ENCODE measurements at places on chromosomes 7 and 10.

- no peak for DNase-seq
These were observed 398.1 kb upstream of the C7orf33 start for GRCh38 chr7:148192491-148192890.

DNA sequence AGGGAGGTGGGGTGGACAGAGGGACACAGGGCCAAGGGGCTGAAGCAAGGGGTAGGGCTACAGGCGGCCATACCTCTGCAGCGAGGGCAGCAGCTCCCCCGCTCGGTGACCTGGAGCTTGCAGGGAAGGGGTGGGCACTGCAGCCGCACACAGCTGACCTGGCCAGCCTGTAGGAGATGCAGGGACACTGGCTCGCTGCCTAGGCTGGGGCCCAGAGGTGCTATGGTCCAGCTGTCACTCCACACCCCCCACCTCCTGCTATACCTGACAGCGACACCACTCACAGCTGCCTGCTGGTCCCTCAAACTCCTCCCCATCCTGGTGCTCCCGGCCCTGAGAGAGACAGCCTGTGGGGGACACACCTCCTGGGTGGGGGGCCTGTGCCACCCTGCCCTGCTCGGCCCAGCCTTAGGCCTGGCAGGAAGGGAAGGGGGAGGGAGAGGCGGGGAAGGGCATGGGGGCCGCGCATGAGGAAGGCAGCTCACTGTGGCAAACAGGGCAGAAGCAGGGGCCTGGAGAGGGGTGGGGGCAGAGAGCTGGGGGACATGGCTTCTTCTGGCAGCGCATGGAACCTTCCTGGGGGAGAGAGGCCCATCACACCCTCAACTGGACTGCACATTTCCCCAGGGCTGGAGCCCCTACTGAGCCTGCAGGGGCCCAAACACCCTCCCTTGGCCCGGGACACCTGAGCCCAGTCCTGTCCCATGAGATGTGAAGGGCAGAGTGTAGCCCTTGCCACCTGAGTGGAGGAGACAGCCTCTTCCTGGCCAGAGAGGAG is 23.9 kb downstream of the ATP6V1F start:
- no peak for DNase-seq

GRCh38 chr7:144518360-144518759 is 114.9 kb upstream of the NOBOX start:
- DNase-seq, result no peak

DNA sequence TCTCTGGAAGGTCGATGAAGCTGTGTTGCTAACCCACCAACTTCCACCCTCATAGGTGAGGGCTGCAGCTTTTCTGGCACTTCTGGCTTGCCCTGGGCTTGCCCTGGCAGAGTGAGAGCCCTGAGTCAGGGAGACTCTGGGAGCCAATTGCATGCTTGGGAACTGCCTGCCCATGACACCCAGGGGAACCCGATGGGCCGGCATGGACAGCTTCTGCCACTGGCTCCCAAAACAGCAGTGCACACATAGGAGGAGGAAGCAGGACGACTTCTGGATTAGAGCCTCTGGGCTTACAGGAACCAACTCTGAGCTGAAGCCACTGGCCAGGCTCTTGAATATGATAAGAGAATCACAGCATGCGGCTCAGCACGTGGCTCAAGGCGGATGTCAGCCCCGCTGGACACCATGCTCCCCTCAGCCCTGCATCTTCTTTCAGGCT is 135.2 kb upstream of the UNC5B start:
- DNase-seq, result no peak

DNA sequence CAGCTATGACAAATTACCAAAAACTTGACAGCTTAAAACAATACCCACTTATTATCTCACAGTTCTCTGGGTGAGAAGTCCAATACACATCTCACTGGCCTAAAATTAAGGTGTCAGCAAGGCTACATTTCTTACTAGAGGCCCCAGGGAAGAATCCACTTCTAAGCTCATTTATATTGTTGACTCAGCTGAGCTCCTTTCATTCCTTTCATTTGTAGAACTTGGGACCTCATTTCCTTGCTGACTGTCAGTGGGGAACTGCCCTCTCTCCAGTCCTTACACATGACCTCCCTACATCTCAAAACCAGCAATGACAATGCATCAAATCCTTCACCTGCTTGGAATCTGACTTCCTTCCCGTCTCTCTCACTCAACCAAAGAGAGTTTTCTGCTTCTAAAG is 240.3 kb downstream of the IPMK start:
- peak; percentile 20 for DNase-seq

DNA sequence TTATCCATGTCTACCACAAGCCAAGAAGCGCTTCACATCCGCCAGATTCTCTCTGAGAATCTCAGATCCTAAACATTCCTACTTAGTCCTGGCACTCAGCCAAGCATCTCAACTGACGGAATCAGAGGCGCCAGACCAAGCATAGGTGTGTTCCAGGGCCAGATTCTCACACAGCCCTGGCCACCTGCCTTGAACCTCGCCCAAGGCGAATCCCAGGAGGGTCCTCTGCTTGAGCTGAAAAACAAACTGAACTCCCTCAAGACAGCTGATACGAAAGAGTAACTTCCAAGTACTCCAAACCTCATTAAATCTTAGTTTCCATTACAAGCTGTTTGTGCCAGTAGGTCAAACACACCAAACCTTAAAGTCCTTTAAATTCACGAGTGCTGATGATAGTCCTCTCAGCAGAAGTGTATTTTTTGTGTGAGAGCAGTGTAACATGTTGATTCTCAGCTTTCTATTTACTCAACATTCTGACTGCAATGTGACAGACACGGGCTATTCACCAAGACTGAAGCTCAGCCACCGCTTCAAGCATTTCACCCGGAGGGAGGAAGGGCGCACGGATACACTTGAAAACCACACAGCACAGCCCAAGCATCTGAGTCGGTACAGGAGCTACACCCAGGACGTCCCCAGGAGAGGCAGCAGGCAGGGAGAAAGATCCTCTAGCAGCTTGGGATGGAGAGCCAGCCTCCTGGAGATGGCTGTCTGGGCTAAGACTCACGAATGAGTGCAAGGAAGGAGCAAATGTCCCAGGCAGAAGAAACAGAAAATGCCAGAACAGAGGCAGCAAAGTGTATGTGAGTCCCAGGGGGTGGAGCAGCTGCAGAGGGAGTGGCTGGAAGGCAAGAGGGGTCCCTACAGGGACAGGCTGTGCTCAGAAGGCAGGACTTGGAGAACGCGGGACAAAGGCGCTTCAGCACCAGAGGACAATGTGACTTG is 6.0 kb downstream of the PARD3 start:
- DNase-seq, result no peak

- peak; percentile 45 for DNase-seq
These were observed 61.3 kb downstream of the CD36 start for GRCh38 chr7:80699721-80700256.

GRCh38 chr7:120700796-120701195 is 157.1 kb downstream of the TSPAN12 start:
- no peak for DNase-seq

- DNase-seq, result no peak
These were observed 40.0 kb downstream of the FIGNL1 start for GRCh38 chr7:50409856-50410745.

GRCh38 chr10:95877881-95878280 is 29.9 kb upstream of the CC2D2B start:
- DNase-seq, result no peak

GRCh38 chr10:80530816-80531215 is 6.9 kb upstream of the SH2D4B start:
- DNase-seq, result no peak

- no peak for DNase-seq
These were observed 647.7 kb downstream of the GRM8 start for GRCh38 chr7:126605056-126605455.

GRCh38 chr10:128147669-128148068 is 21.4 kb upstream of the MKI67 start:
- peak; percentile 96 for DNase-seq

- DNase-seq, result no peak
These were observed 50.5 kb downstream of the GALNT17 start for GRCh38 chr7:71182438-71182935.

DNA sequence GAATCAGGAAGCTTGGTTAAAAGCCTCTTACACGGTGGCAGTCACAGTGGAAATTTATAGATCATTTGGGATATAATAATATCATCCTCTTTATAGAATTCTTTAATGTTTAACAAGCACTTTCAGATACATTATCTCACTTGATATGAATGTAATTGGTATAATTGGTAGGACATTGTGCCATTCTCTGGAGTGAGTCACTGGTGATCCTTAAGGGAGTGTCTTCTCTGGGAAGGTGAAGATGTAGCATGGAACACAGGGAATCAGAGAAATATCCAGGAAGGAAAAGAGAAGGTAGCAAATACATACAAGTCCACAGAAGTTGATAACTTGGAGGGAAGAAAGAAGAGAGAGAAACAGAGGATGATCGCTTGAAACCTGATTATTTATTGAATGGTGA is 9.8 kb downstream of the PTPRZ1 start:
- no peak for DNase-seq

GRCh38 chr7:42931447-42931833 is 534 bp downstream of the PSMA2 start:
- DNase-seq, result no peak

DNA sequence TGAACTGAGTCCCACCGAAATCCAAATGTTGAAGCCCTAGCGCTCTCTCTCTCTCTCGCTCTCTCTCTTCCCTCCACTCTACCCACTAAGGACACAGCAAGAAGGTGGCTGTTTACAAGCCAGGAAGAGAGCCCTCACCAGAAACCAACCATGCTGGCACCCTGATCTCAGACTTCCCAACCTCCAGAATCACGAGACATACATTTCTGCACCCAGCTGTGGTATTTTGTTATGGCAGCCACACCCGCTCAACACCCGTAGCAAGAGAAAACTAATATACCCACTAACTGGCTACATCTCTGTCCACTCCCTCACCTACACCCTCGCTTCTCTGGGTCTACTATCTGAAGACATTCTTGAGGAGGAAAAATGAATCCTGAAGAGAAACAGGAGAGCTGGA is 54.8 kb downstream of the CREB3L2 start:
- no peak for DNase-seq

DNA sequence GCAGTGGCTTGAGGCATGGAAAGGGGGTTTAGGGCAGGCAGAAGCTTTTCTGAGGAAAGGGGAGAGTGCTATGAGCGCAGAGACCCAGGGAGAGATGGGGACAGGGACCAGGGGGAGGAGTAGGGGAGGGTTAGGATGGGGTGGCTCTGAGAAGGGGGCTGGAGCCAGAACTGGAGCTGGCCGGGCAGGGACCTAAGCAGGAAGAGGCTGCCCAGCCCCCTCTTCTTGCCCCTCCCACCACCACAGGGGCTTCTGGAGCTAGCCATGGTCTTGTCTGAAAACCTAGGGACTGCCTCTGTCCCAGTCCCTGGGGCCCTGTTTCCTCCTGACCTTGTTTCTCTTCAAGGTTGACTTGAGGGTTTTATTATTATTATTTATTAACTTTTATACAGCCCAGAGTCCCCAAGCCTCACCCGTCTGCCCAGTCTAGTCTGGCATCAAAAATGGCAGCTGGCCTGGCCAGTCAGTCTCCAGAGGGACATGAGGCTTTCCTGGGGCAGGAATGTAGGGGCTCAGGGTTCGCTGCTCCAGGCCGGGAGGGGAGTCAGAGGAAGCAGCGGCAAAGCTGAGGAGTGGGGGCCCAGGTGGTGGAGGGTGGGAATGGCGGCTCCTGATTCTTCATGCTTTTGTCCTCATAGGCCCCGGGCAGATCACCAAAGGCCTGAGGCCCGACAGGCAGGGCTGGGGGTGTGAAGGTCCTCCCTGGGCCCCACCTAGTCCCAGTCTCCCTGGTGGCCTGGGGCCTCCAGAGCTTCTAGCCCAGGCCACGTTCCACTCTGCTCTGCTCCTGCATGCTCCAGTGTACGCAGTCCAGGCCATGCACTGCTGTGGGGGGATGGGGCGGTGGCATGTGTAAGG is 5.7 kb downstream of the TRIM8 start:
- no peak for DNase-seq

GRCh38 chr10:47062441-47063200 is 151.4 kb downstream of the PTPN20 start:
- peak; percentile 2 for DNase-seq

GRCh38 chr7:139731802-139732470 is 45.9 kb downstream of the HIPK2 start:
- DNase-seq, result peak; percentile 97

DNA sequence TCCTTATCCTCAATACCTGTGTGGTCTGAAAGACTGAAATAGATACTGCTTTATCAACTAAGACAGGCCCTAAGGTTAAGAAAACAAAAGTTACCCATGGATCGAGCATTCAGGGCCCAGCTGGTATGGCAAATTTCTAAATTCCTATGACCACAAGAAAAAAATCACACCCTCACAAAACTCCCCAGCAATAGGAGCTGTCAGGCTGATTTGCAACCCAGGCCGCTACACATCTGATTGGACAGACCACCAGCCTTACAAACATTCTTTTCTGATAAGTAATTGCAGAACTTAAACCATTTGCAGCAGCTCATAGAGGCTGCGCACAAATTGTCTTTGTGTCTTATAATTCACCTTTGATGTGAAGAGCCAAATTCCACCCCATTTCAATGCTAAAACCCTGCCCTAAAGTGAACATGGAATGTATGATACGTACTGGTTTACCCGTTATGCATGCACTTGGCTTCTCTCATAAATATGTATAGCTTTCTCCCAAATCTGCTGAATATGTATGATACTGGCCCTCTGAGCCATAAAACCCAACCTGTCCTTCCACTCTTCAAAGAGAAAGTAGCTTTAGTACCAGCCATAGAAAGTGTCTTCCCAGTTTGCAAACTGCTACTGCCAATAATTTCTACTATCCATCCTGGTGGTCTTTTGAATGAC is 842.5 kb downstream of the GRID1 start:
- DNase-seq, result no peak

GRCh38 chr7:12315049-12315448 is 88.6 kb downstream of the VWDE start:
- no peak for DNase-seq

DNA sequence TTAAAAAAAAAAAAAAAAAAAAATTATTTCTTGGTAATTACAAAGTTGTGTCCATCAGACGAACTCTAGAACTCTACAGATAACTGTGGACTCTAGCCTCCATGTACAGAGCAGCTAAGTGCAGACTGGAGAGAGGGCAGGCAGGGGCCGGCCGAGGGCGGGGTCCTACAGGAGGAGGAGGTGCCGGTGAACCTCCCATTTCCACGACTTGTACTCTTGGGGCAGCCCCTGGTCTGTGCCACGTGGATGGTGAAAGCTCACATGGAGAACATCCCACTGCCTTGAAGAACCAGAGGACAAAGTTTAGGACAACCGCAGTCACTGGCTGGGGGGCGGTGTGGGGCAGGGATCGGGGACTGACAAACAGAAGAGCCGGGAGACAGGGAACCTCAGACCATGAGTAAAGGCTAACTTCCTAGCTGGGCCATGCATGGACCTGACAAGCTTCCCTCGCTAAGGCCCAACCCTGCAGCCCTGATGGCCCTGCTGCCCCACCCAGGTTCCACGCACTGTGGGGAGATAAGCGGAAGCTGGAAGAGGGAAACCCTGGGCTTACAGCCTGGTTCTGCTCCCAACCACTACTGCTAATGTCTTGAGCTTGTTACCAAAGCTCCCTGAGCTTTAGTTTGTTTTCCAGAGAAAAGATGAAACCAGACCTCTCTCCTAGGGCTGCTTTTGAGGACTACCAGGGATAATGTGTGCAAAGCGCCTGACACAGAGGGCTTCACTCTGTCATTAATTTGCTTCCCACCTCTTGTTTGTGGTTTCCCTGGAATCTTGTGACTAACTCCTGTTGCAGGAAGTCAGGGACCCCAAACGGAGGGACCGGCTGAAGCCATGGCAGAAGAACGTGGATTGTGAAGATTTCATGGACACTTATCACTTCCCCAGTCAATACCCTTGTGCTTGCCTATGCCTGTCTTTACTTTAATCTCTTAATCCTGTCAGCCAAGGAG is 16.1 kb upstream of the SEC61G start:
- DNase-seq, result no peak

- no peak for DNase-seq
These were observed 1.4 kb downstream of the WNT16 start for GRCh38 chr7:121330053-121330833.

GRCh38 chr7:38822549-38822948 is 86.4 kb downstream of the VPS41 start:
- peak; percentile 4 for DNase-seq

Measured in fibroblast of mammary gland (primary cell).